ENCODE measurements at places on chromosomes 11 and 22. TPM values are rescaled to one million over a fixed set of nuclear protein-coding genes. Genes with fewer than 3 reads are reported as not detected.

OR5A1 gene
- not detected for total RNA-seq

TRIM6 gene
- total RNA-seq = 3.6 TPM

HEPN1 gene
- not detected for total RNA-seq

P4HA3 gene
- 8.7 TPM for total RNA-seq

IGHMBP2 gene
- 10.9 TPM for total RNA-seq

OR52I1 gene
- not detected for total RNA-seq

RASGRP2 gene
- 0.29 TPM for total RNA-seq

ADM2 gene
- 9.1 TPM for total RNA-seq

DPP3 gene
- 36.5 TPM for total RNA-seq

GAL gene
- total RNA-seq = not detected

ALDH3B2 gene
- not detected for total RNA-seq

UBQLN3 gene
- total RNA-seq = under 0.01 TPM

RAB38 gene
- total RNA-seq = 0.59 TPM

GDPD4 gene
- not detected for total RNA-seq

UBQLNL gene
- total RNA-seq = 0.29 TPM

APOA5 gene
- total RNA-seq = not detected

ENTHD1 gene
- not detected for total RNA-seq
